ENCODE measurements at places on chromosomes 6 and 20.

GRCh38 chr20:4665591-4665990 is 56.1 kb upstream of the PRND start:
- DNase-seq, result no peak

DNA sequence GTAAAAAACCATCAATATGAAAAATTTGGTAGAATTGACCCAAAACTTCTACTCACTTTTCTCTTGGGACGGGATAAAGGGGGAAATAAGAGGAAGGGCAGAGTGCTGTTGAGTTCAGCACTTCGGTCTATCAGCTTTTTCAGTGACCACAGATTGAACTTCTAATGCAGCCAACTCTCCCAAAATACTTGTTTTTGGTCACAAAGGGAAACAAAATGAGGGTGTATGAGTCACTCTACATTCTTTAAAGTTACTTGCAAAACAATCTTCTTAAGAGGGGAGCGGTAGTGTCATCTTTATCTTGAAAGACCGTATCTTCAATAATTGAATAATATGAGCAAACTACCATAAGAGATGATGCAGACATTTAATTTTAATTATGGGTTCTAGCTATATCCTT is 661.3 kb downstream of the CD109 start:
- DNase-seq, result peak; percentile 47

DNA sequence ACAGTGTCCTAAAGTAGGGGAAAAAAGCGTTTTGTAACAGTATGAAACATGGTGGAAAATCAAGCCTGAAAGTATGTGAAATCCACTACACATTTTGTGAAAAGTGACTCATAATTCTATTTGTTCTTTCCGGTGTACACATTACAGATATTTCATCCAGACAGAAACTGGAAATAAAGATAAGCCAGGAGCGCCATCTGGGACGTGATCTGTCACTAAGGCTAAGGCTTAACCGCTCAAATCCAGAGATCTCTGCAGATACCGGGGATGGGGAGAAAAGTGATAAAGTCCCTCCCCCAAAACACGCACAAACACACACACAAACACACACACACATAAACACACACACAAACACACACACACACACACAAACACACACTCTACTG is 26.6 kb upstream of the SRSF6 start:
- no peak for DNase-seq

DNA sequence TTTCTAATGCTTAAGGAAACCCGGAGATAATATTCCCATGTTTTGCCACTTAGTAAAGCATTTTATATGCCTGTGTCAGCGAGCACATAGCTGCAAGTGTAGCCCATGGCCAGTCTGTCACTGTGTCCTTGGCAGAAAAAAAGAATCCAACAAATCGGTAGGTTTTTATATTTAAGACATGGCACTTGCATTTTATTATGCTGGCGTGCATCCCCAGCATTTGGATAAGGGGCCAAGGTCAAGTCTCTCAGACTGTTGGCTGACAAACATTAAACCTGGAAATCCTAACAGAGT is 1.2 kb upstream of the ZNF184 start:
- DNase-seq, result no peak

DNA sequence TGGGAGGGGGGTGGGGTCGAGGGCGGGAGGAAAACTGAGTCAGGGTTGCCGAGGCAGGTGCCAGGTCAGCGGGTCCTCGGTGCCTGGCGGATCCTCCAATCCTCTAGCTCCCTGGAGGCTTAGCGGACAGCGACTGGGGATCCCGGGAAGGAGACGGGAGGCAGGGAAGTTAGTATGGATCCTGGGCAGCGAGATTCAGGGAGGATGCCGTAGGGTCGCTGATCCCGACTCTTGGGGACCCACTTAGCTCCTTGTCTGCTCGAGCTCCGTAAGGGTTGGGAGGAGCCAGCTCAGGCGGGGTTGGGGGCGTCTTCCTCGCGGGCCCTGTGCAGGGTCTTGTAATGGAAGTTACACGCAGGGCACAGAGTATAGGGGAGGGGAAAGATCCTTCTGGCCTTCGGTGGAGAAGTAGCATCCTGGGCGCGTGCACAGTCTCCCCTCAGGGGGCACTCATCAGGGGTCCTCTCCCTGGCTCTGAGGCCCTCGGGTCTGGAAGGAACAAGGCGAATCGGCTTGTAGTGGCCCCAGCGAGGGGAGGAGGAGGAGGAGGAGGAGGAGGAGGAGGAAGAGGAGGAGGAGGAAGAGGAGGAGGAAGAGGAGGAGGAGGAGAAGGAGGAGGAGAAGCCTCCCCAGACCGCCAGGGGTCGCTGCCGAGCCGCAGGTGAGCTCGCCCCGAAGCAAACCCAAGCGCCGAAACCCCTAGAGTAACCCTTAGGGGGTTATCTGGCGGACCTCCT is 6.4 kb upstream of the SLC12A5 start:
- DNase-seq, result peak; percentile 58

DNA sequence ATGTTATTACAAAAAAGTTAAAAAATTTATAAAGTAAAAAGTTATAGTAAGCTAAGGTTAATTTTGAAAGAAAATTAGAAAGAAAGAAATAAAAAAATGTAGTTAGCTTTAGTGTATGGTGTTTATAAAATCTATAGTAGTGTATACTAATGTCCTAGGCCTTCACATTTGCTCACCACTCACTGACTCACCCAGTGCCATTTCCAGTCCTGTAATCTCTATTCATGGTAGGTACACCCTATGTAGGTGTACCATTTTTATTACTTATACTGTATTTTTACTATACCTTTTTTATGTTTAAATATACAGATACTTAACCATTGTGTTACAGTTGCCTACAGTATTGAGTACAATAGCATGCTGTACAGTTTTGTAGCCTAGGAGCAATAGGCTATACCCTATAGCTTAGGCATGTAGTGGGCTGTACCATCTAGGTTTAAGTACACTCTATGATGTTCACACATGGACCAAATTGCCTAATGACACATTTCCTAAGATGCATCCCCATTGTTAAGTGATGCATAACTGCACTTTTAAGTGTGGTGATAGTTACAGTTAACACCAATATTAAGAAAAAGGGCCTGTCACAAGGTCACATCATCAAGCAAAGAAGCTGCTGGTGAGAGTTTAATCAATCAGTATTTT is 8.0 kb downstream of the CD2AP start:
- DNase-seq, result no peak

GRCh38 chr6:82951389-82951788 is 114.3 kb downstream of the UBE3D start:
- DNase-seq, result no peak

GRCh38 chr6:125008261-125008703 is 46.0 kb downstream of the RNF217 start:
- no peak for DNase-seq

DNA sequence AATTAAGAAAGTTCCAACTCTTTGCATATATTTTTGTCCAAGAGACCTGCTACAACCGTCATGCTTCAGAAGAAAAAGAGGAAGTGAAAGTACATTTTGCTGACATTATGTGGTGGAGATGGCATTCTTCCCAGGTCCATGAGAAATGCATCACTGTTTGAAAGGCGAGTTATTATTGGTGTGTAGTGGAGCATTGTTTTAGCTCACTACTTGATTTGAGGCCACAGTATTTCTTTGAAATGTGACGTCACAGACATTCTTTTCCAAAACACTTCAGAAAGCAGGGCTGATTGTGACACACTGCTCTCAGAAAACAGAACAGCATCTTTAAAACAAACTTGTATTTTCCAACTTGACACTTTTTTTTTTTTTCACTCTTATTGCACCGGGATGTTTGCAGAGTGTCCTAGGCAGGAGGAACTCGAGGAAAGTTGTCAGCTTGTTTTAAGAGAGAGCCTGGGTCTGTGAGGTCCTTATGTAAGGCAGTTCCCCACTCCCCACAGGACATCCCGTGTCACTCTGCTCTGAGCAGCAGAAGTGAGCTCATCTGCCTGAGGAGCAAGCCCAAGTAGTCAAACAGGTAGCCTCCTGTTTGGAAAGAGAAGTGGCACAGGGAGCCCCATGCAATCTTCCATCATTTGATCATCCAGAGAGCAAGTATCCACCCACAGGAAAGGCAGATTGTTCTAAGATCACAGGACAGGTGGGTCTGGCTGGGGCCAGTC is 1.1 kb downstream of the SPTLC3 start:
- DNase-seq, result peak; percentile 75

DNA sequence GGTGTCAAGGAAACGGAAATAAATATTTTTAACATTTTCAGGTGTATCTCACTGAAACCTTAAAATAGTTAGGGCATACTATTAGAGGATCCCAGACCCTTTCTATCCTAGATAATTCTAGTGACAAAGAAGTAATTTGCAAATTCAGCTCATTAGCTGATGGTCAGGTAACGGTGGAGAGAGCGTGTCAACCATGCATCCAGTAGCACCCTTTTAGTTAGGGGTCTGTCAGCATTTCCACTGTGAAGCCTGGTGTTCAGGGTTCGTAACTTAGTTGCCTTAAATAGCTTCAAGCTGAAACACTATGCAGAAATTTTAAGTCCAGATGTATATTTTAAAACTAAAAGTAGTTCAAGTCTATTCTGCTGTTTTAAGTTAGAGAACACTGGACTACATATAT is 48.5 kb upstream of the SUPT3H start:
- DNase-seq, result no peak

All from AG20443 (cell line).